ENCODE measurements at places on chromosomes 7 and 10. TPM values are rescaled to one million over a fixed set of nuclear protein-coding genes. Genes with fewer than 3 reads are reported as not detected.

GRCh38 chr7:87111877-87112276, 40.4 kb upstream of the DMTF1 start:
- DNase-seq, result no peak

GRCh38 chr10:120969219-120969645, 118.1 kb downstream of the WDR11 start:
- DNase-seq, result peak; percentile 56

GRCh38 chr10:11604865-11605650, 6.4 kb downstream of the USP6NL start:
- no peak for DNase-seq

RHOBTB1 gene
- total RNA-seq, result 5.5 TPM

CCL24 gene
- not detected for total RNA-seq

GRCh38 chr10:43292755-43293676, 26.2 kb upstream of the RASGEF1A start:
- DNase-seq, result peak; percentile 40

DNA sequence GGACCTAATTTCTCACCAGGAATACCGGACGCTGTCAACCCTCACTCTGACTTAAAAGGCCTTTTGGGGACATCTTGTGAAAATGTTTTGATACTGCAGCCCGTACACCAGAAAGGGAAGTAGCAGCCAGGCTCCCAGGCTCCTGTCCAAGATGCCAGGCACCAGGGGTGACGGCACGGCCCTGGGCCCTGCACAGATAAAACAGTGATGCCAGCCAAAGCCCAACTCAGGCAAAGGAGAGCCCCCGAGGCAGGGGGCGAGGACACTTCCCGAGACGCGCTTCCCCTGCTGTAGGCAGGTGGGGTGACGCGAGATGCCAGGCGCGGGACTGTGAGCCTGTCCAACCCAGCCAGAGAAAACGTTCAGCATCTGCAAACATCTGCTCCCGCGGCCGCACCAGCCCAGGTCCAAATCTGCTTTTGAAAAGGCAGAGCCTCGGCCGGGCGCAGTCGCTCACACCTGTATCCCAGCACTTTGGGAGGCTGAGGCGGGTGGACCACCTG, 15.7 kb downstream of the ZFAND2A start:
- DNase-seq, result peak; percentile 72

DNA sequence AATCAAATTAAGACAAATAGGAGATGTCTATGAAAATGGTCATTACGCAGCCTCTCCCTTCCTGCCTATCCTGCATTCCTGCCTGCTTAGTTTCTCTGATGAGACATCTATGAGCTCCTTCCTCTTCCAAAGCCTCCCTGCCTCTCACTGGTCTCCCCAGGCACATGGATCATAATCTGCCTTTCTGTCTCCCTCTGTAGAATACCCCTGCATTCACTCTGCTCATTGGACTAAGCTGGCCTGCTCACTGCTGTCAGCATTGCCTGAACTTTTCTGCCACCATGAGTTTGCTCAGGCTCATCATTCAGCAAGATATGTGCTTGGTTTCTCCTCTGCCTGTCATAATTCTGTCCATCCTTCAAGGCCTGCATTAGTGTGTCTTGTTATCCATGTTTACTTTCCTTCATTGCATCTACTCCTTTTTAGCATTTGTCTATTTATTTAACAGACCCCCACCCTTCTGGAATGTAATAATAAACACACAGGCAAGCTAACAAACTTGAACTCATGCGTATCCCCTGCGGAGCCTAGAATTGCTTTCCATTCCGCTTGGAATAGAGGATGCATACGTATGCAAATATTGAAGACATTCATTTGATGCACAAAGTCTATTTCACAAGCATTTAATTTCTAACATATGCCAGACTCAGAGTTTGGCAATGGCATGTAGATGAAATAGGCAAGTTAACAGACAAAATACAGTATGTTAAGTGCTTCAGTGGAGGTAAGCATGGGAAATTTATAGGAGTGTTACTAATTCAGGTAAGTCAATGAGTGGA, 88.3 kb downstream of the PTPRZ1 start:
- DNase-seq, result peak; percentile 55

DNA sequence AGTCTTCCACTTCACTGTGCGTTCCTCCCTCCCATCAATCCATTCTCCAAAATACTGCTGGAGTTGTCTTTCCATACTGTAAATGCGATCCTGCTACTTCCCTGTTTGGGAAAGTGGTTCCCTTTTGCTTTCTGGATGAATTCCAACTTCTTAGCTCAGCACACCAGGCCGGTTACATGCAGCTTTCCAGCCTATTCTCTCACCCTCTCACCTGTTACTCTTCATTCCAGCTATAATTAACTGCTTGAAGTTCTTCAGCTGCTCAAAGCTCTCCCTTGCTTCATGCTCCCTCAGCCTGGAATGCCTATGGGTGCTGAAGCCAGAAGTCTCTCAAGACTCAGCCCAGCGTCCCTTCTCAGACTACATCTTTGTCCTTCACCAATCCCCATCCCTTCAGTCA, 6.0 kb upstream of the ZNRF2 start:
- no peak for DNase-seq

DNA sequence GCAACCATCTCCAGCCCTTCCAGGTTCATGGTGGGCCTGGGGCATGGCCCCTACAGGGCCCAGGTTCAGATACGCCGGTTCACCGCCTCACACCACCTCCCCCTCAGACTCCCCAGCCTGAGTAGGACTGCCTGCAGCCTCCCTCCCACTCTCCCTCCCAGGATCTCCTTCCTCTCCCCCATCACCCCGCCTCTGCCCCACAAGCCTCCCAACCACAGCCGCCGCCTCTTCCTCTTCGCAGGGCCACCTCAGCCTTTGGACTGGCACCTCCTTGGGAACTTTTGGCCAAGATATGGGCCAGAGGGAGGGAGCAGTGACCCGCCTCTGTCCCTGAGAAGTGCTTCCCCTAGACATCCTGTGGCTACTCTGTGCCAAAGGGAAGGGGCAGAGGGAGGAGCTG, 9.3 kb downstream of the KCNIP2 start:
- DNase-seq, result no peak

DNA sequence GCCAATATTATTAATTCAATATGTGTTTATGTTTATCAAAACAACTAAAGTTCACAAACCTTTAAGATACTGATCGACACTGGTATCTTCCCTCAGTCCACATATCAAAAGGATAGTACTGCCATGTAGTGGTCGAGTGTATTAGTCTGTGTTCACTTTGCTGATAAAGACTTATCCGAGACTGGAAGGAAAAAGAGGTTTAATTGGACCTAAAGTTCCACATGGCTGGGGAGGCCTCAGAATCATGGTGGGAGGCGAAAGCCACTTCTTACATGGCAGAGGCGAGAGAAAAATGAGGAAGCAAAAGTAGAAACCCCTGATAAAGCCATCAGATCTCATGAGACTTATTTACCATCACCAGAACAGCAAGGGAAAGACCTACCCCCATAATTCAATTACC, 325.4 kb upstream of the PHF14 start:
- no peak for DNase-seq

GRCh38 chr10:128013626-128014025, 106.7 kb downstream of the PTPRE start:
- no peak for DNase-seq

GRCh38 chr10:58373442-58373827, 11.8 kb upstream of the TFAM start:
- DNase-seq, result peak; percentile 89

STAM gene
- 15.5 TPM for total RNA-seq

EBF3 gene
- total RNA-seq, result not detected

GRCh38 chr10:71230656-71231025, 18.3 kb downstream of the UNC5B start:
- no peak for DNase-seq

ATP5F1C gene
- 258 TPM for total RNA-seq

DNA sequence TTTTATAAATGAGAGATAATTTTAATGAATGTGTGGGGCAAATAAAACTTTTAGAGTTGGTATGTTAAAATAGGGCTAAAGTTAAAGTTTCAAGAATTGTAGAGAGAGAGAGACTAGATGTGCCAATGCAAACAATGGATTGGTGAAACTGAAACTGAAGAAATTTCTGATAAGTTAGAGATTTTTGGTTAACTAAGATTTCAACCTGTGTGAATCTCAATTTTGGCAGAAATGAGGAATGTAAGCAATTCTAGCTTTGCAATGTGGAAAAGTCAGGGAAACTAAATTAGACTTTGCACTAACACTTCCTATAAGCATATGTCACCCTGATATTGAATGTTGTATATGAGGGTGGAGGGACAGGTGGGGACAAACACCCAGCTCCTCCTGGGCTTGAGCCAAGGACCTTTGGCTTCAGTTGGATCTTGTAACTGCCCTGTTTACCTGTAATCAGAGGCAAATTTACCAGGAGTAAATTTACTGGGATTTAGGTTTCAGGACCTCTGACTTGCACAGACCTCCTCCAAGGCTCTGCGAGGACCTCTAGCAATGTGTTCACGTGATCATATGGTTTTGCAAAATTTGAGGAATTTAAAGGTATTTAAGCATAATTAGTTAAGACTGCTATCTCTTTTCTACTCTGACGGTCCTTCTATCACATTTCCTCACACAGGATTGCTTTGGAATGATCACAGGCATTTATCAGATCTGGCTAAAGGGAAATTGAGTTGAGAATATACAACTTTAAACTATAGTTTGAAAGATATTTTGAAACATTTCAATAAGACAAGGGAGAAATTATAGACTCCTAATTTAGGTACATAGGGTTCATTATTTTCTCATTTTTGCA, 33.1 kb upstream of the RPA3 start:
- DNase-seq, result no peak

DNA sequence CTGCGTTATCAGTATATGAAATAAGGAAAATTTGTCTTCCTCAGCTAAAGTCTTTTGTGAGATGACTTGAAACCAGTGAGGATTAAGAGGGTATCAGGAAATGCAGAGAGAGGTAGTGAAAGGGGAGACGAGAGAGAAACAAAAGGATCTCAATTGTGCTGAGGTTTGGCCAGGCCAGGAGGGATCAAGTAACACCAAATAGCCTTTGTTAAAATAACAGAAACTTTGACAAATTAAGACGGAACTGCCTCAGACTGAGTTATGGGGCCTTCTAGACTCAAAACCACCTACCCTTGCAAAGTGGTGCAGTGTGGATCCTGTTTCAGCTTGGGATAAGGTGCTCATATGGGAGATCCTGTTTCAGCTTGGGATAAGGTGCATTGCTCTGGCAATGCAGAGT, 263.1 kb downstream of the CREB5 start:
- DNase-seq, result no peak

DNA sequence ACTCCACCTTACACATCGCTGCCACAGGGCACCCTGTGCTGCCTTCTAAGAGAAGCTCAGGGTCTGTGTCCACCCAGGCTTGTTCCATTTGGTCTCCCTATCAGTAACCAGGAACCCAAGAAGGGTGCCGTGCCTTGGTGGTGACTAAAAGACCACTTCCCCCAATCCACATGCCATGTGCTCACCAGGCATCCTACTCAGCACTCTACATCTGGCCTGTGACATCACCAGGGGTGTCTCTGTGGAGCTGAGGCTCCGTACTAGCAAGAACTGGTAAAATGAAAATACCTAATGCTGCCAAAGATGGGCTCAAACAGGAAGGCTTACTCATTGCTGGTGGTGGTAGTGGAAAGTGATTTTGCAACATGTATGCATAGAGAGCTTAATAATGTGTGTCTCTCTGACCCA, 19.0 kb upstream of the C10orf71 start:
- DNase-seq, result peak; percentile 17

CYP26C1 gene
- total RNA-seq, result not detected

DNA sequence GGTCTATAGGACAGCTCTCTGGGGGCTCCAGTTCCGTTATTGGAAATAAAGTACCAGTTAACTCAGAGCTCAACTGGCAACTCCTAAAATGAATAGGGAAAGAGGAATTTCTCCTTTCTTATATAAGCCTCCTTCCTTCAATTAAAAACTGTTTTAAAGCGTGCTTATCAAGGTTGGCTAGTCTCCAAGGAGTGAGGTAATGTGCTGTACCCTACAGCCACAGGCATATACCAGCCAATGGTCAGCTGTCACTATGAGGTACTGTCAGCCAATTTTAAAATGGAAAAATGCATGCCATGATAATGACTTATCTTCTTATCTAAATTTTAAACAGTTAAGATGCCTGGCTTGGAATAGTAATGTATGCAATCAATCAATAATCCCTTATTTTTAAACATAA, 76.2 kb downstream of the PLCE1 start:
- peak; percentile 75 for DNase-seq

DNA sequence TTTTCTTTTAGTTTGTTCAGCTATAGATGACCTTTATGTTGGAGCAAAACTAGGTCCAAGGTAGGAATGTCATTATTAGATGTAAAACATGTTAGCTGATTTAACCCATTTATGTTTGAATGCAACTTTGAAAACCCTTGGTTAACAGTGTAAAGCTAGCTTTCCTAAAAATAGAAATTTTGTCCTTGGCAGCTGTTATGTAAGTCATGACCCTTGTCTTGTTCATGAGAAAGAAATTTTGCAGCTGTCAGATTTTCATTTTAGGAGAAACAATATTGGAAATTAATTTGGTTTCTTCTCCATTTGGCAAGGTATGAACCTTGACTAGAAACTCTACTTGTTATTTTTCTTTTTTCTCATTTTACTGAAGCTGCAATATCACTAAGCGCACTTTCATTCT, 23.9 kb upstream of the CCAR1 start:
- no peak for DNase-seq

BBS9 gene
- total RNA-seq, result 9.1 TPM

DNA sequence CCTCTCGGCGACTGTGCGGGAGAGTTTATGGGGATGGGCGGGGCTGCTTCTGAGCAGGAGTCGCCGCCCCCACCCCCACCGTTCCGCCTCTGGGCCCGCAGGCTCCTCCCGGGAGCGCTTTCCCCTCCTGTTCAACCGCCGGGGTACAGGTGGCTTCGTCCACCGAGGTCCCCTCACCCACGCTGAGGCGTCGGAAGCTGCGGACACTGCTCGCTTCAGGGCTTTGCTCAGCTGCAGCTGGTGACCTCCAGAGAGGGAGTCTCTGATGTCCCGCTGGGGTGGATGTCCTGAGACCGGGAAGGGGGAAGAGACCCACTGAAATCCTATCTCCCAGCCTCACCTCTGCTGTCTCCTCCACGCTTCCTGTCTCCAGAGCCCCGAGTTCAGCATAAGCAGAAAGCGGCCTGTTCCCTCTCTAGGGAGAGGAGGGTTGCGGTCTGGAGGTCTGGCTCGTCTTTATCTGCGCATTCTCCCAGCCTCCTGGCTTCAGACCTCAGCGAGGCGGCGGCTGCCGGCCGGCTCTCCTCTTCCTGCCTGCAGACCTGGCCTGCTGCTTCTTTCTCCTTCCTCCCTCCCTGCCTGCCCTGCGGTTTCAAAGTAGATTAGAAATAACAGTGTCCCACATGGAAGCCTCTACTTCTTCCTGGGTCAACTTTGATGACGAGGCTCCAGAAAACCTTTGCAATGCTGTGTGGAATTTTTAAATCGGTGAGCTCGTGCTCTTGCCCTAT, 1.8 kb downstream of the CYP2E1 start:
- DNase-seq, result no peak

- peak; percentile 70 for DNase-seq
Observed at GRCh38 chr10:130025811-130026485, 61.9 kb upstream of the EBF3 start.

GRCh38 chr7:45921699-45922519, 837 bp upstream of the IGFBP3 start:
- DNase-seq, result peak; percentile 68

DNA sequence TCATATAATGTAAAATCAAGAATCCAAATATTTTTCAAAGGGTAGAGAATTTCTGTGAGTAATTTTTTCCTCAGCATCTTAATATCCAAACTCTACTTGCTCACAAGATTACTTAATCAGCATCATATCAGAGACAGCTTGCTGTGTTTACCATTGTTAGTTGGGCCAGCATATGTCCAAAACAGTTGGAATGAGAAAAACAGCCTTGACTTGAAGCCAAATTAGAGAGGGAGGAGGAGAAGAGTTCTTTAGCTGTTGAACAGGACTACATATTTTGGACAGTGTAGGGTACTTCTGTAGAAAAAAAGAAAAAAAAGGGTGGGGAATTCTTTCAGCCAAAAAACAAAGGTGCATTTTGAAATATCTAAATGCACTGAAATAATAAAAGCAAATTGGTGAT, 69.8 kb downstream of the HDAC9 start:
- DNase-seq, result no peak

All from M059J (cell line).